ENCODE measurements at places on chromosomes 5 and 9.

GRCh38 chr9:83701769-83702168 is 6.0 kb downstream of the UBQLN1 start:
- DNase-seq = no peak

- DNase-seq = no peak
These were observed 828 bp upstream of the TRIO start for GRCh38 chr5:14142202-14142826.

DNA sequence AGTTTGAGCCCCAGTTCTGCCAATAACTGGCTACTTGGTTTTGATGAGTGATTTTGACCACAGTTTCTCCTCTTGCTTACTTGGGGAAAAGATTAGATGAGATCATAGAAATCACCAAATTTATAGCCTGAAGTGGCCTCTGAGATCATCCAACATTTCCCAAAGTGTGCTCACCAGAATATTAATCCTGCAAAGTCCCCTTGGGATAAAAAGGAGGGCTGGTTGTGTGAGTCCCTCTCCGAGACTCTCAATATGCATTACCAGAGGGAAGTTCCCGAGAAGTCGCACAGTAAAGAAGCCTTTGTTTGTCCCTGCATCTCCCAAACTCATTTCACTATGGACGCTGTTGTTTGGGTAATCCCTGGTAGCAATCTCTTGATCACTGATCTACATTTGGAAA is 88.4 kb upstream of the ADRA1B start:
- DNase-seq = no peak

GRCh38 chr9:70947086-70947485 is 174.3 kb downstream of the TRPM3 start:
- no peak for DNase-seq

GRCh38 chr5:146041180-146041789 is 64.1 kb downstream of the PLAC8L1 start:
- DNase-seq = no peak

DNA sequence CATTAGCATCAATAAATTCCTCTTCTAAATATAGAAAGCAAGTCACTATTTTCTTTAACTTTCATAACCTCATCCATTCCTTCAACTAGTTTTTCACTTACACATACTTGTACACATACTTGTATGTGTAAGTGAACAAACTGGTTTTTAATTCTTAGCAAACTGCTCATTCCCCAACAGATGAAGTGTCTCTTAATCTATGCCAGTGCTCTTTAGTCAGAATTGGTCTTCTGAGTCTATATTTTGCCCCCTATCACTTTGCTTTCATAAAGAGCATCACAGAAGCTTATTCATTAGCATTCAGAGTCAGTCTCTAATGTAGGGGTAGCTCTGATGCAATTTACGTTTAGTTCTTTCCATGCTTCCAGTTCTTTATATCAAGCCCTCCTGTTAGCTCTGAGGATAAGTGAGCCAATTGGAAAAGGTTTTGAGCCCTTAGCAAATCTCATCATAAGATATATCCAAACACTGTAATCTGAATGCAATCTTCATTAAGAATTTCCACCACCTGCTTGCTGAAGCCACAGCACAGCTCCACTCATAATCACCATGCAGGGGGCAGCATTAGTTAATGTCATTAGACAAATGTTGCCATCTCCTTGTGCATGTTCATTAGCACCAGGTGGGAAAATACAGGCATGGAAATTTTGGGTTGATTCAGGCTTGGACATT is 178.5 kb upstream of the SLC24A2 start:
- DNase-seq = no peak

- no peak for DNase-seq
These were observed 380.8 kb downstream of the TMEM232 start for GRCh38 chr5:110345623-110346022.

GRCh38 chr5:169742771-169743296 is 105.8 kb downstream of the DOCK2 start:
- no peak for DNase-seq

DNA sequence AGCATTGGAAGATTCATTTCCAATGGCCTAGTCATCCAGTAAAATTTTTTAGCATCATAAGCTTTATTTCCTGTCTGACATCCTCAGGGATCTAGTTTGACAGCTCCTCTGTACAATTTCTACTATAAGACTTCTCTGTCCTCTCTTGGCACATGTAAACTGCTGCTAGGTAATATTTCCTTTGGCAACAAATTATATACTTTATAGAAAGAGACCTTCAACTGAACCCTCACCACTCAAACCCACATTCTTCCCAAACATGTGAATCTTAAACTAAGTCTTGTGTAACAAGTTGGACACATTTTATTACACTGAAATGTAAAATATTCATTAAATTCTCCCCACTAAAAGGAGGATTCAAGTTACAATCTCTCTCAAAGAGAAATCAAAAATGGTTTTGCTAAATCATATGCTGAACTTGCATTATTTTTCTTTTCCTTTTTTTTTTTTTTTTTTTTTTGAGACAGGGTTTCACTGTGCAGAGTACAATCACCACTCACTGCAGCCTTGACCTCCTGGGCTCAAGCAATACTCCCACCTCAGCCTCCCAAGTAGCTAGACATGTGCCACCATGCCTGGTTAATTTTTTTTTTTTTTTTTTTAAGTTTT is 36.9 kb downstream of the SCAI start:
- DNase-seq = no peak

- DNase-seq = no peak
These were observed 22.5 kb downstream of the SRFBP1 start for GRCh38 chr5:121984250-121984649.

All from activated naive CD4-positive, alpha-beta T cell (primary cell).